Mesothelial cell of epicardium (in vitro differentiated cells): ENCODE measurements at places on chromosomes 7 and 10. TPM values are rescaled to one million over a fixed set of nuclear protein-coding genes. Genes with fewer than 3 reads are reported as not detected.

The TFEC gene
- 0.11 to 0.49 TPM (median 0.44 TPM) in 3 replicates for total RNA-seq

The AMPH gene
- total RNA-seq, result 2.0 to 2.4 TPM (median 2.3 TPM) in 3 replicates

GRCh38 chr7:27145914-27146412, 1.6 kb downstream of the HOXA6 start:
- no peak for DNase-seq

- no peak for DNase-seq
Observed at GRCh38 chr10:109966961-109967738, 40.6 kb upstream of the ADD3 start.

DNA sequence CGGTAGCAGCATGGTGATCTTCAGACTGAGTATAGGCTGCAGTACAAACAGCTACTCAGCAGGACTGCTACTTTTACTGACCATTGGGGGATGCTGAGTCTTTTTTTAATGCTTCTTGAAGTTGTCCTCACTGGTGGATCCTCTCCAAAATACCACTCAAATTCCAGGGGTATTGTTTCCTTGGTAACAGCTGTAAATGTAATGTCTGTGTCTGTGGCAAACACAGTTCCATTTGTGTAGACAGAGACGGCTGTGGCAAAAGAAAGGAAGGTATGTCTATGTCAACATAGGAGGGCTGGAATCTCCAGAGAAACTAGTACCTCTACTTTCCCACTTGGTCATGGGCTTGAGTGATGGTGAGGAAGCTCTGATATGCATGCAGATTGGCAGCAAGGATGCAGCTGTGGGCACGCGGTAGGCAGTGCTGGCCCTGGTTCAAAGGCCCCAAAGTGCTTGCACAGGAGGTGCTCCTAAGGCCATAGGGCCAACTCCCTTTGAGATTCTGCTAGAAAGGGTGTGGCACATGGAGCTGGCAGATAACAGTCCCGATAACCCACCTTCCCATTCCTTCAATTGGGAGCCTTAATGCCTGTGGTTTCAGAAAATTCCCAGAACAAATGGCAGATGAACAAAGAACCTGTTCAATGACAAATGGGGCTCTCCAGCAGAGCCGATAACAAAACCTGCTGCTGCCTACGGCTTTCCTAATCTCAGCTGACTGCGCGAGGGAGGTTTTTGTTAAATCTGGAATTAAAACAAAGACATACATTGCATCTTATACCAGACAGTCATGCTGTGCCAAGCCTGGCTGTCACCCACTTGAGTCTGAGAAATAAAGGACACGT, 43.0 kb downstream of the PKD1L1 start:
- DNase-seq, result no peak

The HOXA10 gene
- 13.1 to 14.4 TPM (median 13.8 TPM) in 3 replicates for total RNA-seq

GRCh38 chr7:116353647-116354046, 143.3 kb downstream of the TES start:
- DNase-seq, result no peak

- no peak for DNase-seq
Observed at GRCh38 chr7:137970253-137970975, 31.5 kb downstream of the CREB3L2 start.

DNA sequence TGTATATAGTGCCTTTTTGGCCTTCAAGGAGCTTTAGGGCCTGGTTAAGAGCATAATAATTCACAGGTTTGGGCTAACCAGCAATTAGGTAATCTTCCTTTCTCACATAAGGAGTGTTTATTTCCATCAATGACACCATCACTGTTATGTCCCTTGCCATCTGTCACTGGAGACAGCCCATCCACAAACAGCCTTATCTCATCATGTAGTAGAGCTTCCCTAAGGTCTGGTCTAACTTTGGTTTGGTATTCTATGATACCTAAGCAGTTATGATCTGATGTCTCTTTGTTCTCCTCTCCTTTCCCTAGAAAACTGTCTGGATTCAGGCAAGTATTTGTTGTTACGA, 26.4 kb downstream of the MAPK8 start:
- DNase-seq, result no peak

DNA sequence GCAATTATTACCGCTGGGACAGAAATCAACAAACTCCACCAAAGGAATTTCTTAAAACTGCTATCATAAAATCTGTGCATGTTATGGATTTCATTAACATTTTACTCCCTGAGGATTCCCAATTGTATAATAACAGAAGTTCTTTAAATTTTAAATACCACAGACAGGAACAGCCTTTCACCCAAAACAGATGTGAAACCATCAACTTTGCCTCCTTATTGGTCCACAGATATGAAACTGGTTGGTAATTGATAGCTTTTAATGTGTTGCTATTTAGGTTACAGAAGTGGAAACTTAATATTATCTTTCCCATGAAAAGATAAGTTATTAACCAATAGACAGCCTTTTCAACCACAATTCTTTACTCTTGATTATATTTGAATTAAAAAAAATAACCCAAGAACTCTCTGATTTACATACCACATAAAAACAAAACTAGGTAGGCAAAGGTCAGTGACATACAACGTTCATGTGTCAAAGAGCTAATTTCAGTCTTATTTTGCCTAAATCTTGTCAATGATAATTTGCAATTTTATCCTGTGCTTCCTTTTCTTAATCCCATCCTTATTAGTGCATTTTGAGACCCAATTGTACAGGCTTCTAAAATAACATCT, 90.0 kb downstream of the NRP1 start:
- DNase-seq, result no peak

DNA sequence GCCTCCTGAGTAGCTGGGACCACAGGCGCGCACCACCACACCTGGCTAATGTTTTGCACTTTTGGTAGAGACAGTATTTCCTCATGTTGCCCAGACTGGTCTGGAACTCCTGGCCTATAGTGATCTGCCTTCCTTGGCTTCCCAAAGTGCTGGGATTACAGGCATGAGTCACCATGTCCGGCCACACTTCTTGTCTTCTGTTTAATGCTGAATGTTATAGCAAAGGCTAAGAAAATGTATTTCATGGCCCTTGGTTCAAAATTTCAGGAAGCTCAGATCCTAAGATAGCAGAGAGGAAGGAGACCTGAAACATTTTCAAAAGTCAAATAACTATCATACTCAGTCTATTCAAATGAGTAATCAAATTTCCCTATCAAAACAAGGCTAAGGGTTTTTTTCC, 229.6 kb downstream of the BAMBI start:
- DNase-seq, result no peak
